ENCODE measurements at places on chromosomes 7 and 10. TPM values are rescaled to one million over a fixed set of nuclear protein-coding genes. Genes with fewer than 3 reads are reported as not detected.

Gene C7orf57
- not detected for total RNA-seq

- no peak overlapping the region for H3K4me3 ChIP-seq
- no peaks in the 10 kb centered on the region for H3K4me1 ChIP-seq
- no peak for DNase-seq
- H3K36me3 ChIP-seq = no peaks in the 10 kb centered on the region
- no peak overlapping the region for H3K27ac ChIP-seq
These were observed 38.0 kb downstream of the DRGX start for GRCh38 chr10:49357910-49358309.

- H3K4me1 ChIP-seq = no peaks in the 10 kb centered on the region
- H3K4me3 ChIP-seq = no peak overlapping the region
- H3K36me3 ChIP-seq = no peaks in the 10 kb centered on the region
- DNase-seq = no peak
- H3K27me3 ChIP-seq = no peaks in the 10 kb centered on the region
These were observed 331.0 kb upstream of the NRP1 start for GRCh38 chr10:33665501-33665900.

DNA sequence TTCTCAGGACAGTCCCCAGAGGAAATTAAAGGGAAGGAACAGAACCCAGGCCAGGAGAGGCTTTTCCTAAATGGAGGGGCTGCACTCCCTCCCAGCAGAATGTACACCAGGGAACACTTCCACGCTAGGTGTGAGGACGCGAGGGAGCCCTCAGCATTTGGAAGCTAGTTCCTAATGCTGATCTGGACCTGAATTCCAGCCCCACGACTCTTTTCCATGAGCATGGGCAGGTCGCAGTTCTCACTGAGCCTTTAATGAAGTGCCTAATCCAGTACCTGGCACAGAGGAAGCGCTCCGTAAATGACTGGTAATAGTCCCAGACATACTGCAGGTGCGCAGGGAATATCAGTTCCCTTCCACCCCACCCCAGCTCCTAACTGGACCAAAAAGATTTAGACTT lies 1.1 kb downstream of the ALOX5 start:
- DNase-seq = no peak
- no peak overlapping the region for H3K27ac ChIP-seq
- H3K27me3 ChIP-seq = peaks cover 48% of the 10 kb centered on the region
- H3K4me1 ChIP-seq = peaks cover 24% of the 10 kb centered on the region
- no peak overlapping the region for H3K4me3 ChIP-seq

Measured in transverse colon (tissue), 4 donors.